ENCODE measurements at places on chromosomes 6 and 20.

DNA sequence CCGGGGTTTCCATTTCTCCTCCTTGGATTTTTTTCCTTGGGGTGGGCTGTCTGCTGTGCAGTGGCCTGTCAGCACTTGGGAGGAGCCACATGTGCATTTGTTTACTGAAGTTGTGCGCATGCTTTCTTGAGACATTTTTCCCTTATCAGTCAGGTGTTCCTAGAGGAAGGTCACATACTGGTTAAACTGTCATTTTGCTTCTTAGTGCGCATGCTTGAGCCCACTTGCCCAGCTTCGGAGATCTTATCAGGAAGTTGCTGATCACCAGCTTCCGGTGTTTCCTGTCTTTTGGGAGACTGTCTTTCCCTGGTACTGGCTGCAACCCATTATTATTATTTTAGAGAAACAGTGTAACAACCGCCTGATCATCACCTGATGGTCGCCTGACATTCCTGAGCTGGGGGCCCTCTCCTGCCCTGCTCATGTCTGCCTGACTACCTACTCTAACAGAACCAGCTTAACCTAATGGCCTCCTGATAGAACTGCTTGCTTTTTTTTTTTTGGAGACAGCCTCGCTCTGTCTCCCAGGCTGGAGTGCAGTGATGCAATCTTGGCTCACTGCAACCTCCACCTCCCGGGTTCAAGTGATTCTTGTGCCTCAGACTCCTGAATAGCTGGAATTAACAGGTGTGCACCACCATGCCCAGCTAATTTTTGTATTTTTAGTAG lies 378 bp upstream of the ERVFRD-1 start:
- no peak for DNase-seq

DNA sequence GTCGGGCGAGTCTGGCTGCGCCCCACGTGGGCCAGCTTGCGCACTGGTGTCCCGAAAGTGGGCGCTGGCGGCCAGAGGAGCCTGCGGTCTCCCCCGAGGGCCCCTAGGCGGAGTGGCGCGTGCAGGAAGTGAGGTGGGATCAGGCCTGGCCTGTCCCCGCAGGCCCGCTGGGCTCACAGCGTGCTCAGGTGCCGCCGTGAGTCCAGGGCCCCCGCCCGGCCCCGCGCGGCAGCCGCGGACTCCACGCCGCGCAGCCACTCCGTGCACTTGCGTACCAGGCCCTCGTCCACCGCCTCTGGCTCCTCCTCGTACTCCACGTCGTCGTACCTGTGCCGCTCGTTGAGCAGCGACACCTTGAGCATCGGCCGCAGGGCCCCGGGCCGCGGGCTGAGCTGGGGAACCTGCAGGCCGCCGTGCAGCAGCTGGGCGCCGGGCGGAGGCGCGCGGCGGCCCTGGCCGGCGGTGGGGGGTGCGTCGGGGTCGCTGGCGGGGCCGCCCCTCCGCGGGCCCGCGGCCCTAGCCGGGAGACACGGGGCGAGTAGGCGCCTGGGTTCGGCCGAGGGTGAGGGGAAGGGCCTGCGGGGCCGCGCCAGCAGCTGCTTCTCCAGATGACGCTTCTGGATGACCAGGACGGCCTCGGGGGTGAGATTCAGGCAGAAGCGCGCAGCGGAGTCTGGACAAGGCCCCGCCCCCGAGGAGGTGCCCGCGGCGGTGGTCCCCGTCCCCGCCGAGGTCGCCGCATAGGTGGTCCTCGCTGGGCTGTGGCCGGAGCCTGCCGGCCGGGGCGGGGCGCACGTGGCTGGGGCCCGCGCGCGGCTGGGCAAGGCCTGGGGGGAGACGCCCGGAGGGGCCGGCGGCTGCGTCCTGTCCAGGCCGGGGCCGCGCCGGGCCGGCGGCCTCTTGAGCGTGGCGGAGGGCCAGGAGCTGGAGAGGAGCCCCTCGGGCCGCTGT lies 835 bp downstream of the PRR18 start:
- no peak for DNase-seq

DNA sequence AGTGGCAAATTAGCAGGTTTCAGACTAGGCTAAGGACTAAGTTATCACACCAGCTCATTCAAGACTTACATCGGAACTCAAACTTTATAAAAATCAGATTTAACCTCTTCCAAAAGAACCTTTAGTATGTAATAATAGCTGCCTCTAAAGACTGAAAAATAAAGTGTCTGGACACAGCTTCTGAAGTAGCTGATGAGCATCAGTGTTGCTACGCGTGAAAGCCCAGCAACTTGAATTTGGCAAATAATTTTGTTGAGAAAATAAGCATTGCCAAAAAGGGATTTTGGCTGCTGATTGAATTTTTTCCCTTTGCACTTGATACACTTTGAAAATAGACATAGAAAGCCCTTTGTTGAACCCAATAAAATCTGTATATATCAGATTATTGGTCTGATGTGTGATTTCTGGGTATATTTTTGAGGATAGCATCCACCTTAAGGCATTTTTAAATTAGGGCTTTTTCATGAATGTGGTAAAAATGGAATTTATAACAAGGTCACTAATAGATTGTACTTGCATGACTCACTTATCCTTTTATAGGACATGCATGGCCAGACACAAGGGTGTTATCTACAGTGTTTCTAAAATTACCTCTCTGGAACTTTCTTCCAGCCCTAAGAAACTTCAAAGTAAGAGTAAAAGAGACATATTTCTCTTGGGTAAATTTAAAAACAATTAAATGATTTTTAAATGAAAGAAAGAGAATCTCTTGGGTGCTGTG lies 350.4 kb downstream of the TENT5A start:
- no peak for DNase-seq

DNA sequence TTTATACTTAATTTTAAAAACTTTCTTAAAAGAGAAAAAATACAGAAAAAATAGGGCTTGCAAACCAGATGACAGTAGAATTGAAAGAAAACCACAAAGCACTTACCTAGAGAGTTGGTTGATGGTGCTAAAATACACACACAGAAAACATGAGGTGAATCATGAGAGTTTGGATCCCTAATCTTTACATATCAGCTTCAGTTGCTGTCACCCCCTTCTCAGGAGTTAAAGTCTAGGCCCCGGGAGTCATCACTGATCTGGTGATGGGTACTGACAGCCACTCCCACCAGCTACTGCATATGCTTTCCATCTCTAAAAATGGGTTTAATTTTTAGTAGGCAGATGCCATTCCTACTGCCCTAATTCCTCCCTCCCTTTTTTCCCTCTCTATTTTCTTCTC lies 16.7 kb downstream of the TSBP1 start:
- DNase-seq: no peak

- DNase-seq: no peak
Measured at GRCh38 chr6:144305985-144306384, 20.9 kb downstream of the UTRN start.

- no peak for DNase-seq
Measured at GRCh38 chr6:18561037-18561750, 174.0 kb downstream of the RNF144B start.

- no peak for DNase-seq
Measured at GRCh38 chr20:5113615-5113986, 6.2 kb downstream of the PCNA start.

Measured in stimulated activated CD8-positive, alpha-beta memory T cell treated with anti-CD3 and anti-CD28 coated beads, Interleukin-7, amount 100 ng/mL, for 24 hours (primary cell).